ENCODE measurements at places on chromosomes 4 and X.
A peak's percentile ranks its signal among the peaks of the same experiment; 100 is the strongest.

- no peak for DNase-seq
These were observed 59.3 kb upstream of the UBQLN2 start for GRCh38 chrX:56503941-56504673.

DNA sequence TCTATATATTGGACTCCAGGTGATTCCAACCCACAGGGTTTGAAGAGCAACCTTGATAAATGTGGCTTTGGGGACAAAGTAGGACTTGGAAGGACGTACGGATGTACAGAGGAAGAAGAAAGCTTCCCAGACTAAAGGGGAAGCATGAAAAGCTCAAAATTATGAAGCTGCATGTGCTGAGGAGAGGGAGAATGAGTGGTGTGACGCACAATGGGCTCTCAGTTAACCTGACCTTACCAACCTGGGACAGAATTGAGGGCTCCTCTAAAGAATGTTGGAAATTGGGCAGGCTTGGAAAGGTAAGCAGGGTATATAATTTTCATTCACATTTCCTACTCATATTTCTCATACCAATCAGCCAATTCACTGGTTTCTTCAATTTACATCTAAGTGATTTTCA lies 10.5 kb upstream of the TIGD2 start:
- DNase-seq = no peak

GRCh38 chr4:110663738-110664444 lies 41.0 kb upstream of the PITX2 start:
- no peak for DNase-seq

DNA sequence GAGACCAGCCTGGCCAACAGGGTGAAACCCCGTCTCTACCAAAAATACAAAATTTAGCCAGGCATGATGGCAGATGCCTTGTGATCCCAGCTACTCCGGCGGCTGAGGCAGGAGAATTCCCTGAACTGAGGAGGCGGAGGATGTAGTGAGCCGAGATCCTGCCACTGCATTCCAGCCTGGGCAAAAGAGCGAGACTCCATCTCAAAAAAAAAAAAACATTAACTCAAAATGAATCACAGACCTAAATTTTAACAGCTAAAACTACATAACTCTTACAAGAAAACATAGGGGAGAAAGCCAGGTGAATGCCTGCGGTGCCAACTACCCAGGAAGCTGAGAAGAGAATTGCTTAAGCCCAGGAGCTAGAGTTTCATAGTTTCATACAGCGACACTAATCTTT lies 54.8 kb downstream of the TMEM165 start:
- no peak for DNase-seq

DNA sequence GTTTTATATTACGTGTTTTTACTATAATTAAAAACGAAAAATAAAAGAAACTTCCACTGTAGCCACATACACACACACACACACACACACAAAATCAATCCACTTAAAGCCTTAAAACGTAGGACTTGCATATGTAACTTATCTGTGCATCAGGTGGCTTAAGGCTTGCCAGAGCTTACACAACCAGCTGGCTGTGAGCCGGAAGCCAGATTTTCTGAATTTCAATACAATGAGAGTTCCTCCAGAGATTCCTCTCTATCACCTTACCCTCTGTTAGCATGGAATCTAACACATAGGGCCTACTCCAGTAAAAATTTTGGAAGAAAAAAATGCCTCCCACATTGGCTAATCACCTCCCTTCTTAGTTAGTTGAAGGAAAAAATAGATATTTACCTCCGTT lies 27.9 kb upstream of the SLITRK4 start:
- no peak for DNase-seq

GRCh38 chr4:173505924-173506518 lies 24.0 kb downstream of the HAND2 start:
- peak; percentile 42 for DNase-seq

DNA sequence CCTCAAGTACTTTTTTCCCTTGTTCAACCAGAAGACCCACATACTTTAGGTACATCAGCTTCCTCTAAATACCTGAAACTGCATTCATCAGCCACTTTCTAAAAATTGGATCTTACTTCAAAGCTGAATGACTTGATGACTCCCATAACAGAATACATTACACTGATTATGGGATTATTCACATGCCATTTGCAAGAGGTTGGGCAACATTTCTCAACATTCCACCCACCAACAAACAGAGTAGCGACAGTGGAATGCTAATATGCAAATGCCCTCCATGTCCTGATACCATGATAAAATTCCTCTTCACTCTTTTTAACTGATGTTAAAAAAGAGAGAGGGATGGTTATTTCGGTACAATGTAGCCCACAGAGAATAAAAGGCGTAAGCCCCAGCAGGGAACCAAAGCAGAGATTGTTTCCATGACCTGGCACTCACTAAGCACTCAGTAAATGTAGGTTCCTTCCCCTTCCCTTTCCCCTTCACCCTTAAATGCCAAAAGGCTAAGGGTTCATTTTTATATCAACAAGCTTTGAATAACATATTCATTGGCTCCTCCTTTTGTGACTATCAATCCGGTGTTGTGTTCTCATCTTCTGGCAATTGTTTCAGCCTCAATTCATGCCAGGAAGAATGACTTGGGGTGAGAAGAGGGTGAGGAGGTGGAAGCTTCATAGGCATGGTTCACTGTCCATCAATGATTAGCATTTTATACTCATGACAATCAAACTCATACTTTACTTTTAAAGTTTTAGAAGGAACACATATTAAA lies 317.2 kb downstream of the DHX15 start:
- no peak for DNase-seq

DNA sequence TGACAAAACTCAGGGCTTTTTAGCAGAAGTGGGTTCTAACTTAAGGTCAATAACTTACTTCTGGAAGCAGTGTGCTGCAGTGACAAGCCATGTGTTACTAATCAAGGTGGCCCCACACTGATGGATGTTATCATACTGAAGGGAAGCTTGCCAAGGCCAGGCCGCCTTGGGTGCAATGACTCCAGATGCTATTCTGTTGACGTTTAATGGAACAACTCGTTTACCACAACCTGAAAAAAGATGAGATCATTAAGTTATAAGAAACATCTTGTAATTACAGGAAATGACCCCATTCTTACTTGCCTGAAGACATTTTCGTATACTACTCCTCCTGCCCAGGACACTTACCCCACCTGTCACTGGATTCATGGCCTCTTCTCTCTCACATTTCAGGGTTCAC lies 38.9 kb upstream of the TMPRSS11D start:
- no peak for DNase-seq

Measured in pons (tissue), 1 donor.